Left colon (tissue), 2 donors: ENCODE measurements at places on chromosomes 5 and 9. TPM values are rescaled to one million over a fixed set of nuclear protein-coding genes. Genes with fewer than 3 reads are reported as not detected.

The ITK gene
- 1.7 TPM for total RNA-seq

The GOLGA2 gene
- 83.6 TPM for total RNA-seq

The NEUROG1 gene
- total RNA-seq: not detected

The OCLN gene
- 127 TPM for total RNA-seq

The ROR2 gene
- total RNA-seq: 6.2 TPM

The LECT2 gene
- not detected for total RNA-seq

The IFNA13 gene
- not detected for total RNA-seq

The FAM169A gene
- 3.9 TPM for total RNA-seq

The SLC6A18 gene
- total RNA-seq: not detected

The XRCC4 gene
- 7.8 TPM for total RNA-seq

GRCh38 chr5:32840606-32841005 lies 129.5 kb downstream of the NPR3 start:
- DNase-seq: no peak

DNA sequence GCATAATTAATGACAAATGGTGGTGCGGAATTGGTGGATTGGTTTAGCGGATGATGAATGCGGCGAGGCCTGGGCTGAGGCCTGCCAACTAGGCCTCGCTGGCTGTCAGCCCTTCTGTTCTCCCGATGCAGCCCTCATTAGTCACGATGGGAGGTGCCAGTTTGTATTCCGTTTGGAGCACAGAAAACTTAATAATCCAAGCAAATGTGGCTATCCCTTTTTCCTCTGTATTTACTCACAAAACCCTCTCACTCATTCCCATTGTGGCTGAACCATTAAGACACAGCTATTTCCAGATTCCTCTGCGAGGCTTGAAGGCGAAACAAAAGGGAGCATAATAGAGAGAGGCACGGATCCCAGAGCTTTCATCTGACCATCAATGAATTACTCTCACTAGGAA lies 114.3 kb downstream of the MVB12B start:
- no peak for DNase-seq

- no peak for DNase-seq
These were observed 50.0 kb upstream of the SLC25A51 start for GRCh38 chr9:37953775-37954437.

DNA sequence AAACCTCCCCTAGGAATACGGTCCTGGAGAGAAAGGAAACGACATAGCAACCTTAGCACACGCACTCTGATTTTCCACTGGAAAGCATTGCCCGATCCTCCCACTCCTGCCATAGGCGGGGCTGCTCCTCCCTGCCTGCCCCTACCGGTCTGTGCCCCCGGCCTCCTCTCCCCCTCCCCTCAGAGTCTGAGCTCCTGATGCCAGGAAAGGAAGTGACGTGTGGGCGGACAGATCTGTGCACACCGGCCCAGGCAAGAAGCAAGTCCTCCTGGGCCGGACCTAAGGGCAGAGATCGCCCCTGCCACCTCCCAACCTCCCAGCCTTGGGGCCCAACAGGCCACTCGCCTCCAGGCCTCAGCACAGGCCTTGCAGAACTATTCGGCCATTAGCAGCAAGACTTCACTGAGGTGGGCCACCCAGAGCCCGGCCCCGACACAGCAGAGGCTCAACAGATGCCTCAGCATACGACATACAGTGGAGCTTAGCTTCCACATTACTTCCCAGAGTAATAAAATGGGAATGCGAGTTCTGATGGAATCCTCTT lies 7.2 kb downstream of the NINJ1 start:
- DNase-seq: peak; percentile 11

DNA sequence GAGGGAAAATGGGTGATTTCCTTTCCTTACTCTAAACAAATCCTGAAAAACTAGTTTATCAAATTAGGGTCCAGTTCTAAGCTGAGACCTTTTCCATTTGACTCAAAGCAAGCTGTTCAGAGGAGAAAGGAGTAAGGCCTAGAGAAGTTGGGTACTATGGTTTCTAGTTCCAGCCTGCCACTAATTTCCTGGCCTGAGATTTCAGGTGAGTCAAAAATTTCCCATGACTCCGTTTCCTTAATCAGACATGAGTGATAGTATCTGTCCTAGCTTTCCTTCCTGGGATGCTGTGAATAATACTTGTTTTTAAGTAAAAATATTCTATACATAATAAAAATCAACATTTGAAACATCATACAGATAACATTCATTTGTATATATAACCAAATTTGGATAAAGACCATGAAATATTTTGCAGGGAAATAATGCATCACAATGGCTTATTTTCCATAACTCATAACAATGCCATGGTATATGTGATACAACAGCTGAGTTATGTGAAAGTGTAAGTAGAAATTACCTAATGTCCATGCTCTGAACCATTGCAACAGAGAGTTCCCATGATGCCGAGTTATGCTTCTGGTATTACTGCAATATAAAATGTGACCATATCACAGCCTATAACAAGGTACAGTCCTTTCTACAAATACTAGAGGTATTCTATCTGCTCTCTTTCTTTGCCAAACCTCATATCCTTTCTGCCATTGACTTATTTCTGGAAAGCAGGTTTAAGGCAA lies 142.7 kb downstream of the MLLT3 start:
- DNase-seq: no peak

GRCh38 chr5:73974871-73975360 lies 348.9 kb downstream of the ARHGEF28 start:
- DNase-seq: no peak

DNA sequence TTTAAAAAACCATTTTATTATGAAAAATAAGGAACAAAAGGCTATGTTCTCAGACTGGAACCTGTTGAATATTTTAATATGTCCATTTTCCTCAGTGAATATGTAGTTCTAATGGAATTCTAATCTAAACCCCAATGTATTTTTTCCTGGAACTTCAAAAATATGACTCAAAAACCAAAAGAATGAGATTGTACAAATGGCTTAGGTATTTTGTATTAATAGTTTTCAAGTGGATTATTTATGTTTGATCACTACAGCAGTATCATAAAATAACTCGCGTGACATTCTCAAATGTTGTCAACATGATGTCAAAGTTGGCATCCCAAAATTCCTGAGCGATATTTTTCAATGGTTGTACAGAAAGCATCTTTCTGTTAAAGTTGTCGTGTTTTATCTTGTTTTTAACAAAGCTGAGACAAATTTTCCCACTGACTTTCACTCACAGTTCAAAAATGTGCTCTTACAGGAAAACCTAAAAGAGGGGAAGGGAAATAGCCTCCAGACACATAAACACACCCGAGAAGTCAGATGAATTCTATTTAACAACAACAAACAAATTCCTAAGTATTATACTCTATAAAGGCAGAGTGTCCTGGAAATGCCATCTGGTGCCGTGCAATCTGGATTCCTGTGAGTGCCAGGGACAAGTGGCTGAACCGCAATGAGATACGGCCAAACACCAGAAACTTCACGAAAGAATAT lies 68.1 kb upstream of the TAS2R1 start:
- no peak for DNase-seq

- no peak for DNase-seq
These were observed 29.9 kb downstream of the BTNL9 start for GRCh38 chr5:181069767-181070491.

GRCh38 chr5:74192606-74193299 lies 447.8 kb downstream of the ENC1 start:
- DNase-seq: no peak

GRCh38 chr5:68369023-68369359 lies 153.4 kb downstream of the PIK3R1 start:
- no peak for DNase-seq

DNA sequence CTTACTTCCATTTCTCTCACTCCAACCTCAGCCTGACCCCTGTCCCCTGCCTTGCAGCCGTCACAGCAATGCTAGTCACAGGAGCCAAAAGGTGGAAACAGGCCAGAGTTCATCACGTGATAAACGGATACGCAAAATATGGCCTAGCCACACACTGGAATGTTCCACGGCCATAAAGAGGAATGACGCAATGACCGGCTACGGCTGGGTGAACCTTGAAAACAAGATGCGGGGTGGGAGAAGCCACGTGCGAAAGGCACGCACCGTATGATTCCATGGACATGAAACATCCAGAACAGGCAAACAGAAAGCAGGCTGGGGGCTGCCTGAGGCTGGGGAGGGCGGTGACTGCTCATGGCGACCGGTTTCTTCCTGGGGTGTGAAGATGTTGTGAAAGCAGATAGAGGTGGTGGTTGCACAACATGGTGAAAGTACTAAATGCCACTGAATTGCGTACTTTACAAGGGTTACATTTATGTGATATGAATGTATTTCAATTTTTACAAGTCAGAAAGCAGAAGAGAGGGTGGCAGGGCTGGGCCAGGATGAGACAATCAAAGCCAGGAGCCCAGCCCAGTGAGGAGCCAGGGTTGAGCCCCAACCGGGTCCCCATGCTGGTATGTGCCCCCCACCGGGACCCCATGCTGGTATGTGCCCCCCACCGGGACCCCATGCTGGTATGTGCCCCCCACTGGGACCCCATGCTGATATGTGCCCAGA lies 117.8 kb upstream of the SARDH start:
- DNase-seq: peak; percentile 91

GRCh38 chr9:36153746-36154145 lies 15.4 kb upstream of the CCIN start:
- DNase-seq: no peak

DNA sequence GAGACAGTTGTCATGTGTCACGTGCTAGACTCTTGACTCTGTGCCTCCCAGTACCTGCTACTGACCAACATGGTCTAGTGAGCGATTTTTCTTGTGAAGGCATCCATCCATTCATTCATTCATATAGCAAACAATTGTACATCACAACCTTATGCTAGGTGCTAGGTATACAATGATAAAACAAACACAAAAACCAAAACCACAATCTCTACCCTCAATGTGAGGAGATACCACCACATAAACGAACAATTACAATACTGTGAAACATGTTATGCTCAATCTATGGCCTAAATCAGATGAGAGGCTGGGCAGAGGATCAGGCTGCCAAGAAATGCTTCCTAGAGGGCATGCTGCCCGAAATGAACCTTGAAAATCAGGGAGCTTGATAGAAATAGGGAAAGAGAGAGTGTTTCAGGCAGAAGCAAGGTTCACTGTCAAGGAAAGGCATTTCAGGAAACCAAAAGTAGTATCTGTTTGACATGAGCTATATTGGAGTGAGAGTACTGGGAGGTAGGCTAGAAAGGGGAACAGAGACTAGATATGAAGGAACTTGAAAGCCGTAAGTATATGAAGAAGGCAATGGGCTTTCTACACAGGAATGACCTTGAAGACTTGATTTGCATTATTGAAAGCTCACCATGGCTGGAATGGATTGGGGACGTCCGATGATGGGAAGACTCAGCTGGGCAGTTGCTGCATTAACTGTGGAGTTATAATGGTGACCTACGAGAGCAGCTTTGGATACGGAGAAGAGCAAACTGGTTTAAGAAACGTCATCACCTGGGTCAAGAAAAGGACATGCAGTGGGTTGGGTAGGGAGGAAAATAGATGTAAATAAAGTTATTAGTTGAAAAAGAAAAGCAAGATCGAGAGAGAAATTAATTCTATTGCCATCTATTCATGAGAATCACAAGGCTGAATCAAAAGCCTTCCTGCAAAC lies 90.1 kb downstream of the THBS4 start:
- no peak for DNase-seq
